Endodermal cell (in vitro differentiated cells): ENCODE measurements at places on chromosomes 4 and X.

GRCh38 chr4:10102474-10103332, 13.9 kb downstream of the WDR1 start:
- DNase-seq = no peak

DNA sequence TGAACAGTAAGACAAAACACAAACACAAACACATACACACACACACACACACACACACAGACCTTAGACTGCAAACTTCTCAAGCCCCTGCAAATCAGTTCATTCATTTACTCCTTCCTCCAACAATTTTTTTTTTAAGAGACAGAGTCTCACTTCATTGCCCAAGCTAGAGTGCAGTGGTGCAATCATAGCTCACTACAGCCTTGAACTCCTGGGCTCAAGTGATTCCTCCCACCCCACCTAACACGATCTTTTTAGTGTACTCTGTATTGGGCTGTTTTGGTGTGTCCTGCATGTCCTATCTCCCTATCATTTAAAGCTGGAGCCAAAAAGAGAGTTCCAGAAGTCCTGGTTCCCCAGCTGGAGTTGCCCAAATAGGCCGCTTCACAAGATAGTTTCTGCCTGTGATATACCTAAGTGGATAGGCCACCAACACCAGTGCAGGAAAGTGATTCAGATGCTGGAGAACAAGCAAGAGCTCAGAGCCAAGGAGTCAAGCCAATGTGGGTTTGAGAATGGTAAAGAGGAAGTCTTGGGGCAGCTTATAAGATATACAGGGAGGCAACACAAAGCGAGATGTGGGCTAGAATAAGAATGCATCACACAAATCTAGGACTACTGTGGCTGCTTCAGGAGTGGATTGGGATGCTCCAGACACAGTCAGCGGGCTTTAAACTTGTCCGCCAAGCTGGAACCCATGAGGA, 85.4 kb upstream of the RAPGEF2 start:
- no peak for DNase-seq

DNA sequence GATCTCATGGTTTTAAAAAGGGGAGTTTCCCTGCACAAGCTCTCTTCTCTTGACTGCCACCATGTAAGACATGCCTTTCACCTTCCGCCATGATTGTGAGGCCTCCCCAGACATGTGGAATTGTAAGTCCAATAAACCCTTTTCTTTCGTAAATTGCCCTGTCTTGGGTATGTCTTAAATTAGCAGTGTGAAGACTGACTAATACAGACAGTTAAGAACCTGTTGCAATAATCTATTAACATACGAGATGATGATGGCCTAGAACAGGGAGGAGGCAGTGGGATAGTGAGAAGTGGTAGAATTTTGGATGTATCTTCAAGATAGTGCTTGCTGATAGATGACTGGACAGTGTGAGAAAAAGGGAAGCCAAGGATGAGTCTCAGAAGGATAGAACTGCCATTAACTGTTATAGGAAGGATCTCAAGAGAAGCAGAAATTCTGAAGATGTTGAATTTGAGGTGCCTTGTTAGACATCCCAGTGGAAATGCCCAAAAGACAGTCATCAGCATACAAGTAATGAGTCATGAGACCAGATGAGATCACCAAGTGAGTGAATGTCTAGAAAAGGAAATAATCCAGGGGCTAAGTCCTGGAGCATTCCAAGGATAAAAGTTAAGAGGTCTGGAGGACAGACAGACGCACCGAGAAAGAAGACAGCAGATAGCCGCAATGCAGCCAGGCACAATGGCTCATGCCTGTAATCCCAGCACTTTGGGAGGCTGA, 38.8 kb upstream of the UGDH start:
- no peak for DNase-seq

DNA sequence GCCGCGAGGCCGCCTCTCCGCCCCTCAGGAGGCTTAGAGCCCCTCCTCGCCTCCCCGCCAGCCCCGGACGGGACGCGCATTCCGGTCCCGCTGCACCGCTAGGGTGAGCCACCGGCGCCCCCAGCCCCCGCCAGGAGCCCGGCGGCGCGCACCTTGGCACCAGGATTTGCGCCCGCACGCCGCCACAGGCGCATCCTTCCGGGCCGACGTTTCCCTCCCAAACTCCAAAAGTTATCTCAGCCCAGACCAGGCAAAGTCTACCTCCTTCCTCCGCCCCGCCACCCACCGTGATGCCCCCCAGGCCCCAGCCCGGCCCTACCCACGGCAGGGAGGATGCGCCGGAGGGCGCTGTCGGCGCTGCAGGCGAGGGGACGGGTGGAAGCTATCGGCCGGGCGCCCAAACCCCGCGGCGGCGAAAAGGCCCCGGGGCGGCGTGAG, 538 bp downstream of the SCML2 start:
- DNase-seq = peak; percentile 73

DNA sequence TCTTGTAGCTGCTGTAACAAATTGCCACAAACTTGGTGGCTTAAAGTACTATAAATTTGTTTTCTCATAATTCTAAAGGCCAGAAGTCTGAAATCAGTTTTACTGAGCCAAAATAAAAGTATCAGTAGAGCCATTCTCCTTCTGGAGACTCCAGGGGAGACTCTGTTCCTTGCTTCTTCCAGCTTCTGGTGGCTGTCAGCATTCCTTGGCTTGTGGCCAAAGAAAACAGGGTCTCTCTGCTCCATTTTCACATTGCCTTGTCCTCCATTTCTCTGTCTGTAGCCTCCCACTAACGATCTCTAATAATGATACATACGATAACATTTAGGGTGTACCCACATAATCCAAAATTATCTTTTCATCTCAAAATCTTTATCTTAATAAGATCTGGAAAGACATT, 200.4 kb downstream of the MAB21L2 start:
- no peak for DNase-seq

GRCh38 chrX:80246271-80246670, 174.0 kb upstream of the TENT5D start:
- DNase-seq = no peak

DNA sequence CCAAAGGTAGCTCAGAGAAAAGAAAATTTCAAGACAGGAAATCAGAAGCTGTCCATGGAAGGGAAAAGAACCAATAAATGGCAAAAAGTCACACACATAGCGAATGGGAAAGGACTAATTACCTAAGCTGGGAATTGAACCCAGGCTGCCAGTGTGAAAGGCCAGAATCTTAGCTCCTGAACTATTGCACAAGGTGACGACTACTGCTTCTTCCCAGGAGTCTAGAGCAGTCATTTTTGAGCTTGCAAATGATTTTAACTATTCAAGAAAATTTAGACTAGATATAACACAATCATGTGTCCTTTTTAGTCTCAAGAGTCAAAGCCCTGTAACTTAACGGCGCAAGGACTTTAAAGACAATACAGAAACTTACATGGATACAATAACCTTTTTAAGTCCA, 34.1 kb upstream of the ZNF81 start:
- DNase-seq = no peak

DNA sequence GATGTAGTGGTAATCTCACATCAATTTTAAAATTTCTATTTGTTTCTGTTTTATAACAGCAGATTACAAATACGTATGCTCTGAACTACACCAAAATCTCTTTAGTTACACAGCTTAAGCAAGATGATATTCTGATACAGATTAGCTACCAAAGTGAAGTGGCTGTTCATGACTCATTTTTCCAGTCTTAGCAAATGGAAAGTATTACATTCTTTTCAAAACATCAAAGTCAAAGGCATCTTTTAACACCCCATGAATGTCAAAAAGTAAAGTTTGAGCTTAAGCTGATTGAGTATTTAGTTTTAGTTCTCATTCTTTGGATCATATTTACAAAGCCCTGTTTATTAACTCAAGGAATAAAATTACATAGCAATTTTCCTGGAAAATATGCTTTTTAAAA, 6.6 kb upstream of the HPGDS start:
- DNase-seq = no peak

DNA sequence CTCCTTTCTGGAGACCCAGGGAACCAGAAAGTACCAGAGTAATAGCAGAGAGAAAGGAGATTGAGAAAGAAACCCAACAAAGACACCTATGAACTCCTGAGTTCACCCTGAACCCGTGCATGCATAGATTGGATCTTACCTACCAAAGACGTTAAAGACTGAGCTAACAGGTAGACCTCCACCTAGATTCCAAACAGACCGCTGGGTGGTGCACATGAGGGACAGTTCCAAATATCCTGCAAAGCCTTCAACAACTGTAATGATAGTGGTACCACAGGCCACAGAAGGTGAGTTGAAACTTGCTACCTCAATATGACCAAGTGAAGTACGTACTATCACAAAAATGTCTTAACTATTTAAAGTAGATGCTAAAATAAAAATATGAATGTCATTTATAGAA, 34.0 kb upstream of the NR0B1 start:
- DNase-seq = peak; percentile 67

DNA sequence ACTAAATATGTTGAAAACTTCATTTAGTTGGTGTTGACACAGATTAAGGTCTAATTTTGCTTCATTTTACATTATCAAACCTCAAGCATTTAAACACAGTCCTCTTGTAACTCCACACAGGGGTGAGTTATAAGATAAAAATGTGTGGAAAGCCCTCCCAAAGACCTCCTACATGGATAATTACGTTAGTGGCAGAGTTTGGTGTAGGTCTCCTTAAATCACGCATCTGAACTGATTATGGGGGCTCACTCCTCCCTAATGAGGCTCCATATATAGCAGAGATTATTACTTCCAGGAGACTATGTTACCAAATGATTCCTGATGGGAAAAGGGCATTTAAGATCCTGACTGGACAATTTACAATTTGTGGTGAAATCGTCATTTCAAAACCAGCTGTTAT, 32.2 kb upstream of the VCX3B start:
- DNase-seq = no peak

GRCh38 chrX:11580789-11581188, 84.9 kb downstream of the ARHGAP6 start:
- no peak for DNase-seq

DNA sequence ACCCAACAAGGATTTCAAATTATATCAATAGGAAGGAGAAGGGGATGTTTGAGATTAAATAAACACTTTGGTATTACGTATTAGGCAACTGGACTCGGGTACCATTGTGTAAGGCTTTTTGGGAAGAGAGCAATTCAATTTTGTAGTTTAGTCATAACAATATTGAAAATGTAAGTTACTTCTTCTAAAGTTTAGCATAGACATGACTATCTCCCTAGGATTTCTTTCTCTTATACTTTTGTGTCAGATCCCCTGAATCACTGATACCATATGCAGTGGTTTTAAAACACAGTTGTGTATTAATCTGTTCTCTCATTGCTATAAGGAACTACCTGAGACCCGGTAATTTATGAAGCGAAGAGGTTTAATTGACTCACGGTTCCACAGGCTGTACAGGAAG, 123.8 kb upstream of the FAM9C start:
- DNase-seq = no peak

DNA sequence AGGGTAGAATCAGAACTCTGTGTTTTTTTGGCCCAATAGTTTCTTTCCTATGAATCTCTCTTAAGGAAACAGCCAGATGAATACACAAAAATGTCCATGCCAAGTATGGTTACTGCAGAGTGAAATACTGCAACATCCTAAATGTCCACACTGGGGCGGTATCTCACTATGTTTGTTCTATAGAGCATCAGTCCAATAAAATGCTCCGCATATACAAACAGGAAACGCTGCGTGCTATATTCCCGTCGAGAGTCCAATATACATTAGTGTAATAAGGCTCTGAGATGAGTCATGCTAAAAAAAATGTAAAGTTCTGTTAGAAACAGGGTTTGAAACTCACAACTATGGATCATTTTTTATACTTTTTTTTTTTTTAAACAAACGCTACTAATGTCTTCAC, 72.9 kb upstream of the ENOX2 start:
- peak; percentile 57 for DNase-seq

- peak; percentile 69 for DNase-seq
Observed at GRCh38 chr4:55386073-55386472, 9.7 kb upstream of the TMEM165 start.

- DNase-seq = no peak
Observed at GRCh38 chr4:26596843-26597242, 13.0 kb downstream of the TBC1D19 start.

GRCh38 chr4:111128327-111128726, 505.4 kb upstream of the PITX2 start:
- DNase-seq = no peak

DNA sequence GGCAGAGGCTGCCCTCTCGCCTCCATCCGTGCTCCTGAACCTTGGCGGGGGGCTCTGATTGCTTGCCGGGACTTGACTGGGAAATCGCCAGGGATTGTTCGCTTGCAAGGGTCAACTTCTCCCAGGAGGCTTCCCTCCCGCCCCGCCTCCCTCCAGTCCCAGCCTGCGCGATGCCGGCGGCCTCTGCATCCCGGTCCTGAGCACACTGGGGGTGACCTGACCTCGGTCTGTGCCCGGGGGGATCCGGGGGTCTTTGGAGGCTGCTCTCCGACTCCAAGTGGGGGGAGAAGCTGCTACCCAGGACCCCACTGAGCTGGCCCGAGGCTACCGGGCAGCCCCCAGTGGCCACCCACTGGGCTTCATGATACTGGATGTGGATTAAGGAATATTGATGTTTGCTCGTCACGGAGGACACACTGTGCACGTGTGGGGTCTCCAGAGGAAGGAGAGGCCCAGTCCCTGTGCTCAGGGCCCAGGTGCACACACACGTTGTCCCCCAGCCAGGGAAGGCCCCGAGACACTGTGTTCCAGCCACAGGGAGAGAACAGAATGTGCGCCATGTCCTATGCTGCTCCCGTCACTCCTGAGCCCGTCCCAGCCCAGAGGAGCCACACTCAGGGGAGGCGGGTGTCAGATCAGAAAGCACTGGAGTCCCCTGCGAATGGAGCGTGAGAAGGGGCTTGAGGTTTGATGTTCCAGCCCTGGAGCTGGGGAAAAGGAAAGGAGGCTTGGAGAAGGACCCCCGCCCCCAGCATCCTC, 55.9 kb upstream of the NKX1-1 start:
- no peak for DNase-seq

- DNase-seq = no peak
Observed at GRCh38 chrX:52852110-52852860, 15.6 kb downstream of the XAGE3 start.

DNA sequence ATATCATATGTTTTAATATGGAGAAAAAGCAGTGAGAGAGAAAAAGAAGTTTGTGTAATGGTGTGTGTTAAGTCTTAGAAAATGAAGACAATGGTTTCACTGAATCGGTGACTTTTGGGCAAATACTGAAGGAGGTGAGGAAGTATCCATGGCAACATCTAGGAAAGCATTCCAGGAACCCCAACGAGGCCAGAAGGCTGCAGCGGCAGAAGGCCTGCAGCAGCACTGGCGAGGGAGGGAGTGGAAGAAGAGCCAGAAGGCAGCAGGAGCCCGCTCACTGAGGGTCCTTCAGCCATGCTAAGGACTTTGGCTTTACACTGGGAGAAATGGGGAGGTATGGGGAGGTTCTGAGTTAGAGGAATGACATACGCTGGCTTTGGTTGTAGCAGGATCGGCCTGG, 26.8 kb downstream of the COQ2 start:
- DNase-seq = no peak

DNA sequence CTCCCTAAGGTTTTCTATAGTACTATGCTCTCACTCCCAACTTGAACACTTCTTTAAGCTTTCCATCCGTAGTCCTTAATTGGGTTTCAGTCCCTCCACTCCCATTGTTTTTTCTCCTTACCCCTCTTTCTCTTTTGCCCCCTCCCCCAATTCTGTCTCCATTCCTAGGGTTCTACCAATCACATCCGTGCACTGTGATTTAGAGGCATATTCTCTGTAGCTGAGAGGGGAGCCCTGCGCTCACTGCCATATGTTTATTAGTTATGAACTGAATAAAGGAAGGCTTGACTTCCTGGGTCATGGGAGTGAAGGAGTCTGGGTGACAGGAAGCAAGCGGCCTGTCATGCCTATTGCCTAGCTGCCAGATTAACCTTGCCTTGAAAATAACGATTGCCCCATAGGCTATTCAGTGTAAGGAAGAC, 471 bp downstream of the MCTS1 start:
- DNase-seq = no peak
